ENCODE measurements at places on chromosomes 2 and 18.

DNA sequence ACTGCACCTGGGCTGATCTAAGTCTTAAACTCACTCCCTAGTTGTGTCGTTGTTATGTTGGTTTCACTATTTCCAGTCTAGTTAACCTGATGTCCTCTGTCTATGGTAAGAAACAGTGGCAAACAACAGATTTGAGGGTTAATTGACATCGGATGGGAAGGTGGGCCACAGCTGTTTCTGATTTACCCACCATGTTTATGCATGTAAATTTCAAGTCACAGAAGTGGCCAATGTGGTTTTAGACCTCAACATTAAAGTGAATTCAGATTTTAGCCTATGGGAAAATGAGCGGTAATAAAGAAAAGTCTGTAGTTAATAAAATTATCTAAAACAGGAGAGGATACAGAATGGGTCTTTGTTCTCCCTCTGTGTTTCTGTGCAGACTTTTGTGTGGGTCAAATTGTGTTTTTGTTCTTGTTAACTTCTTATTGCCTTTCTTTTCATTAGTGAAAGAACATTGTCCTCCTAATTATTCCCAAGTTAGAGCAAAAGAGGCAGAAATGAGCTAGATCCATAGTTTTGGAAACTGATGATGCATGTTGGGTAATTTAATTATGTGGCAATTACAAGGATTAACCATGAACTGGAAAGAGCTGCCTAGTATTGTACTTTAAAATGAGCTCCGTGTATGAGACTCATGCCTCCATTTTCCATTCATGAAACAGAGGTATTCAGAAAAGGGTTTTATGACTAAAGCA, 83.2 kb downstream of the LAMA3 start:
- no peak for DNase-seq

DNA sequence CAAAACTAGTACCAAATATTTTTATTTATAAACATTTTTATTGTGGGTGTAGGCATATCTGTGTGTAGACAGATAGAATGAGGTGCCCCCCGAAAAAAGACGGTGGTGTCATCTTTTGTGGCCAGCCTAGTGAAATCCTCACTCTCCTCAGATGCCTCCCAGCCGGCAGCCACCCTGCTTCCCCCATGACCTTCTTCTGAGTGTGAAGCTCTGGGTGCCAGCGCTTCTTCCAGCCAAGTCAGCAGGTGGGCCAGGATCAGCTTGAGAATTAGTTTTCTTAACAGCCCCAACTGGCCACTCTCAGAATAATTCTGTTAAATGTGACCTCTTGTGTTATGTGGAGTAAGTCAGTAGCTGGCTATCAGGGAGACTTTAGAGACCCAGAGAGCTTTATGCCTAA, 229.6 kb upstream of the FOSL2 start:
- DNase-seq: no peak

DNA sequence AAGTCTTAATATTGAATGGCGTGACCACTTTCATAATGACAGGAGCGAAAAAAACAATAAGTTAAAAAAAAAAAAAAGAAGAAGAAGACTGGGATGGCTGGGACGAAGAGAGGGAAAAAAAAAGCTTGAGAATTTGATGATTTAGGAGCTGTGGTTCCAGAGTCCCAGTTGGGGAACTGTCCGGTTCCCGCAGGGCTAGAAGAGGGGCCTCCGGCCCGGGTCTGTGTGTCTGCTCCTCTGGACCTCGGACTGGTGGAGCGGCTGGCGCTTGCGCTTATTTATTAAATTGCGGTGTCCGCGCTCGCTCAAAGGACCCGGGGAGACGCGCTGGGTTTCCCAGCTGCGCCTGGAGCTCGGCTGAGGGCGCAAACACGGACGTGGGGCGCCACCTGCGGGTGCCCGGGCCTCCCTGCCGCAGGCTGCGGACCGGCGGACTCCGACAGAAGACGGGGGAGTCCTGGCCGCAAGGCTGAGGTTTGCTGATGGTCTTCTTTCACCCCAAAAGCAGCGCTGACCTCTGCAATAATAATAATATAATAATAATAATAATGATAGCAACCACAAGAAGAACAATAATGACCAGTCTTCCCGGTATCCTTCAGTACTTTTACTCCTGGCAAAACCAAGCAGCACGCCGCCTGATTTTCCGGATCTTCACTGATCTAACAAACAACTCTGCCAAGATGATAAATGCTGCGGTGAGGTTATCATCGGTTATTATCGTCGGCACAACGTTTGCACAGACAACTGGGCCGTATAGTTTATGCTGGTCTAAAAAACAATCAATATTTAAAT, at the start of gene CBLN2:
TSS of gene CBLN2 (minus strand) at position 251 of the 795 bp plus-strand sequence. CDS start 2,182 bp downstream, outside the sequence.
- peak; percentile 63 for DNase-seq

- DNase-seq: no peak
Observed at GRCh38 chr2:97868986-97869721, 126.6 kb downstream of the TMEM131 start.

DNA sequence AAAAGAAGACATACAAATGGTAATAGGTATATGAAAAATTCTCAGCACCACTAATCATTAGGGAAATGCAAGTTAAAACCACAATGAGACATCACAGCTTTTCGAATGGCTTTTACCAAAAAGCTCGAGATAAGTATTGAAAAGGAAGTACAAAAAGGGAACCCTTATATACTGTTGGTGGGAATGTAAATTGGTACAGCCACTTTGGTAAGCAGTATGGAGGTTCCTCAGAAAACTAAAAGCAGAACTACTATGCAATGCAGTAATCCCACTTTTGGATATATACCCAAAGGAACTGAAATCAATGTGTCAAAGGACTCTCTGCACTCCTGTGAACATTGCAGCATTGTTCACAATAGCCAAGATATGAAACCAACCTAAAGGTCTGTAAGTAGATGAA, 107.5 kb upstream of the SPATS2L start:
- DNase-seq: no peak

GRCh38 chr2:171598713-171599319, 76.5 kb downstream of the CYBRD1 start:
- DNase-seq: peak; percentile 73

GRCh38 chr18:3179430-3180089, 40.2 kb downstream of the MYOM1 start:
- DNase-seq: no peak

- no peak for DNase-seq
Observed at GRCh38 chr2:192026059-192026824, 168.5 kb downstream of the TMEFF2 start.

- DNase-seq: no peak
Observed at GRCh38 chr18:12770469-12771219, 67.8 kb downstream of the PSMG2 start.

DNA sequence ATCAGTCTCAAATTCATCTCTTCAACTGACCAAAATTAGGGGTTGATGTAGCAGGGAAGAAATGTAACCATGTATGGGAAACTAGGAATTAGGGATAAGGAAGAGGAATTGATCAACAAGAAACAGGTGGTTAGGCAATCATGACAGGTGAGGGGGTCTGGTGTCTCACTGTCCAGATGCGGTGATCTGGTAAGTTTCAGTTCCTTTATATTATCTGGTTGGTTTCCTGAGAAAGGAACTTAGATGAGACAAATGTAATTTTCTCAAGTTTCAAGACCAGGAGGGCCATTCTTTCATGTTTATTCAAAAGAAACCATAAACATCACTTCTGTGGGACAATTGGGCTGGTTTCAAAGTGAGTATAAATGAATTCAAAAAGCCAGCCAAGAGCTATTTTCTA, 306.2 kb upstream of the KCNJ3 start:
- no peak for DNase-seq

DNA sequence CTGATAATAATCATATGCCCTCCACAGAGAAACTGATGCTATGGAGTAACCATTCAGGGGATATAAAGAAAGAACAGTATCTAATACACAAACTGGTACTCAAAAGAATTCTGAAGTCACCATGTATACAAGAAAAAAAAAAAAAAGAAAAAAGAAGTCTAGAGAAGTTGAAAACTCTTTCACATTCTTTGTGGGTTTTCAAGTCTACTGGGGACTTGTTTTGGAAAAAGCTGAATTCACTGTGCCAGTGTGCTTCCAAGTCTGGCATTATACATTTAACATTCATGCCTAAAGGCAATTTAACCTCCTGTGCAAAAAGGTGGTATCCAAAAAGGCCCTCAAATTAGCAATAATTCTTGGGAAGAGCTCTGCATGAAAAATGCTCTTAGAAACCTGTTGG, 94.8 kb upstream of the ITGB6 start:
- no peak for DNase-seq

DNA sequence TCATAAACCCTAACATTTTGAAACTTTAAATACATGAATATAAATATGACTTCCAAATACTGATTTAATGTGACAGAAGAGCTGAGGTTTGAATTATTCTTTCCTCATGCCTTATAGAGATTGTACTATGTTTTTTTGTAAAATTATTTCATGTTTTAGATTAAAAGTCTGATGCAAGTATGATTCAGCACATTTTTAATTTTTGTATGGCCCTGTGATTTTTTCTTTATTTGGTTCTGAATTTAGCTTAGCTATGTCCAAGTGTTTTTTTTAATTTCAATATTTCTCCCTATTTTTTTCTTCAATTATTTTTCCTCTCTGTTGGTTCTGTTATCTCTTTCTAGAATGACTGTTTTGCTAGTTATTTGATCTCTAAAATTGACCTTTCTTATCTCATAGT, 552.1 kb downstream of the XIRP2 start:
- no peak for DNase-seq

DNA sequence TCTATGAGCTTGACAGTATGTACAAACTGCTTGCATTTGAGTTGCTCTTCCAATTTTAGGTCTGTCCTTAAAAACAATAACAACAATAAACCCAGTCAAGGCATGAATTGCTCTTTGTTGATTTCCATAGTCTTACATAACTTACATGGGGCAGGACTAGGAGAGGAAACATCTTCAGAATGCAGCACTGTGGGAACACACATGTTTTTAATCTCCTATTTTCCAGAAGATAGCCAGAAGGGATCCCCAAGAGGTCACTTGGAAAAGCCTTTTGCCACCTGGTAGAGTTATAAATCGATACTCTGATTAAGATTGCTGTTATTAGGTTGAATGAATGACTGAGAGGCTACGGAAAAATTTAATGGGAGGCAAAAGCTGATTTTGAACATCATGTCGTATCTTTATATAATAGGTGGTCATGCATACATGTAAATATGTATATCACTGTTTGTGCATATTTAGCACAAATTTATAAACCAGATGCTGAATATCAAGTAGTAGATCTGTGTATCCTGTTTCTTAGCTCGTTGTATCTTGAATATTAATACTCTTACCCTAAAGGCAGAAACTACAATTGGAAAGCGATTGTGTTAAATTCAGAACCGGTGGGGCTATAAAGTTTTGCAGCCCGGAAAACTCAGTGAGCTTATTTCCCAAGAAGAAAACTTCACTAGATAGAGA, 479.4 kb upstream of the TCF4 start:
- no peak for DNase-seq

DNA sequence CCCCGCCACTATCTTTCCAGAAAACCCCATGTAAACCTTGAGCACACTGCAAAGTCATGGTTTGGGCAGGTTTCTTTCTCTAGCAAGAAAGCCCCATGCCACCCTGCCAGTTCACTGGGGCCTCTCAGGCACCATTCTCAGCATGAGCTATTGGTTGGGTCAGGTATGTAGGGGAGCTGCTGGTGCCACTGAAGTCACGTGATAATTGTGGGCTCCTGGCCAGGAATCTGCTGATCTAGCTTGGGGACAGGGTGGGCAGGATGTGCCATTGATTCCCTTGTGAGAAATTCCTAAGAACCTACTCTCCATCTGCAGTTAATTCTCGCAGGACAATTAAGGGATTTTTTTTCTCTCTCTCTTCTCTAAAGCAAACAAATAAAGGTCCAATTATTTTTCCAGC, 26.5 kb upstream of the HNMT start:
- no peak for DNase-seq

DNA sequence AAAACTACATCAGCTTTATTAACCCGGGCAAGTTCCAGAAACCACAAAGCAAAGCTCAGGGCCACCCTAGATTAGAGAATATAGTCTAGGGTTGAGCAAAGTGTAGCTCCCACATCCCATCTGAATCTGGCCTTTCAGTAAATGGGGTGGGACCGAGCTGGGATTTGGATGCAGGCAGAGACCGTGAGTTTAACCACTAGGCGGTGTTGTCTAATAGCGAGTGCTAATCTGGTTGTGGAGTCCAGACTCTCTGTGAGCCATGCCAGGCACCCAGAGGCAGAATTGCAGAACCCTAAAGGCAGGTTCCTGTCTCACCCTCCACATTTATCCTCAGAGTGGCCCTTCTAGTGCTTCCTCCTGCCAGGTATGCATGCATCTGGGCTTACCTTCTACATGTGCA, 435.9 kb downstream of the TSN start:
- DNase-seq: no peak

- no peak for DNase-seq
Observed at GRCh38 chr2:156540706-156541105, 104.5 kb downstream of the GPD2 start.

DNA sequence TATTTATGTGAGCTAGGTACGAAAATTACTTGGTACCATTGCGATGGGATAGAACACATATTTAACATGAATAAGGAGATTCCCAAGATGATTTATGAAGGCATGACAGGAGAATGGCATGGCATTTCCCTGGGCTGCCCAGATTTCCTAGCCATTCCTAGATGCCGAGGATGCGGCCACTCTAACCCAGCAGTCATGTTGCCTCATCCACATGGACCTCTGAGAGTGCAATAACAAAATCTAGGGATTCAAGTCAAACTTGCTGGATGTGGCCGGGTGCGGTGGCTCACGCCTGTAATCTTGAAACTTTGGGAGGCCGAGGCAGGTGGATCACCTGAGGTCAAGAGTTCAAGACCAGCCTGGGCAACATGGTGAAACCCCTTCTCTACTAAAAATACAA, 110.8 kb upstream of the ARL4C start:
- no peak for DNase-seq

DNA sequence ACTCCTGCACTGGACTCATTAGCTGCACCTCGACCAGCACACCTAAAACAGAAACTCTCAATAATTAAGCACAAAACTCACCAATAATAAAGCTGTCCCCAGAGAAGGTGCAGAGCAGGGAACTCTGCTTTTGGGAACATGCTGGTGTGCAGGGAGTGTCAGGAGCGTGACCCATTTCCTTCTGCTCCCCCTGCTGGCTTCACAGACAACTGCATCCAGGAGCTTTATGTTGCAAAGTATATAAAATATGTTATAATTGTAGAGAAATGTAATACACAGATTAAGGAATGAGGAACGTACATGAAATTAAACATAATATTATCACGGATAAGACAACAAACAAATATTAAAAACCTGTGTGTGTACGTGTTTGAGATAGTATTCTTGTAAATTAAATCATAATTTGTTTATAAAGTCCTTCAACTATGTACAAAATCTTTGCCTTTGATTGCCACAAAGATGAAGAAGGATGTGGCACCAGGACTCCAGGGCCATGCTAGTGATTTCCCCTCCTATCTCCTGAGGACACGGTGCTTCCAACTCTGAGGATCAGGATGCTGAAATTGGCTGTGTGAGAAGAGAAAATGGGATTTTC, 68.6 kb upstream of the MAL start:
- no peak for DNase-seq

- DNase-seq: no peak
Observed at GRCh38 chr2:30398084-30398873, 48.8 kb upstream of the LCLAT1 start.

- DNase-seq: no peak
Observed at GRCh38 chr2:205889114-205889513, 196.9 kb downstream of the INO80D start.

GRCh38 chr2:159573846-159574606, 42.3 kb downstream of the BAZ2B start:
- no peak for DNase-seq

Measured in hippocampal formation (tissue), 2 donors.